Right cardiac atrium (tissue), 5 donors: ENCODE measurements at places on chromosomes 2 and 18. TPM values are rescaled to one million over a fixed set of nuclear protein-coding genes. Genes with fewer than 3 reads are reported as not detected.

DNA sequence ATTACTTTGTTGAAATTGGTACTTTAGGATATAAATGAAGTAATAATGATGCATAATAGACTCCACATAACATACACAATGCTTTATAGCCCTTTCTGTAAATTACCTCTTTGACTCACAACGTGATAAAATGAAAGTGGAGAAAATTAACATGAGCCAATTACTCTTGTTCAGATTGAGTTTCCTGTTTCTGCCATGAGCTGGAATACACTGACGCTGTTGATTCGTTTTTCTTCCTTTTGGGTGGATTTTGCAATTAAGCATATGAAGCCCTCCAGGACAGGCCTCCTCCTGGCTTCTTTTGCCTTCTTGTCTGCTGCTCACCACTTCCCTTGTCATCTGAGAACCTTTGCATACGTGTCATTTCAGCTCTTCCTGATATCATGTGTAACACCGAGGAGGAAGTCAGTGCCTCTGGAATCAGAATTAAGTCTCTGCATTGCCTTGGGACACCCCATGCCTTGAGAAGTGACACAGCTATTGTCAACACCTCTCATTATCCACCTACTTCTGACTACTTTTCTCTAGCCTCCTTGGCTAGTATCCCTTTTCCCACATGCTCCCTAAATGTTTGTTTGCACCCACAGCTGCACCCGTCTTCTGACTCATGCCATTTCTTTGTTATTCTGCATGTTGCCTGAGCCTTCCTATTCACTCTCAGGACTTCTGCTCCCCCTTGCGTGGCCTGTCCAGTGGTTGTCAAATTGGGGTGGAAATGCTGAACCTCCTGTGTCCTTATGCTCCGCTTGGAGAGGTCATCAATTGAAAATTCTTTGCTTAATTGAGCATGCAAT is 134.1 kb downstream of the FMNL2 start:
- no peak for DNase-seq

DNA sequence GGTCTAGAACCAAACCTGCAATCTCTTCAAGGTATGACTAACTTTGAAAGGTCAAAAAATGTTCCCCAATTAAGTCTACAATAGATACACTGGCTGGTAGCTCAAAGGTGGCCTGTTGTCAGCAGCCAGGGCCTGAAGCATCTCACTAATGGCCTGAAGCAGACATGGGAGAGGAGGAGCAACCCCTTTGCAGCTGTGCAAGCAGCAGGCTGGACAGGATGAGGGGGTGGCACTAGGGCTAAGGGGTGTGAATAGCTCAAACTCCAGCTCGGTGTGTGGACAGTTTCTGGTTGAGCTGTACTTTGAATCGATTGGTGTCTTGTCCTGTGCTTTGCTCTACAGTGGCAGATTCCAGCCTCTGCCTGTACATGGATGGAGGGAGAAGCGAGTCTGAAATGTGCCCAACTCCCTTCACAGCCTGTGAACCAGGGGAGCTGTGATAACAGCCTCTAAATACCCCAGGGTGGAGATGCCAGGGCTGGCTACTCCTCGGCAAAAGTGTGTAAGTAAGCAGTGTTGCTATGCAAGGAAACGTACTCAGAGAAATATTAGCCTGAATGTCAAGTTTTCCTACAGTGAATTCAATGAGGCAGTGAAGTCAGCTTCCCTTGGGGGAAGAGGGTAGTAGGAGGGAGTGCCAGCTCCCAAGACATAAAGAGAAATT is 34.7 kb upstream of the DTNB start:
- DNase-seq = no peak

GRCh38 chr2:152791979-152792378 is 73.6 kb downstream of the ARL6IP6 start:
- no peak for DNase-seq

- no peak for DNase-seq
These were observed 60.7 kb downstream of the SPTBN1 start for GRCh38 chr2:54516842-54517241.

- no peak for DNase-seq
These were observed 276.0 kb downstream of the NCKAP5 start for GRCh38 chr2:133292259-133292658.

DNA sequence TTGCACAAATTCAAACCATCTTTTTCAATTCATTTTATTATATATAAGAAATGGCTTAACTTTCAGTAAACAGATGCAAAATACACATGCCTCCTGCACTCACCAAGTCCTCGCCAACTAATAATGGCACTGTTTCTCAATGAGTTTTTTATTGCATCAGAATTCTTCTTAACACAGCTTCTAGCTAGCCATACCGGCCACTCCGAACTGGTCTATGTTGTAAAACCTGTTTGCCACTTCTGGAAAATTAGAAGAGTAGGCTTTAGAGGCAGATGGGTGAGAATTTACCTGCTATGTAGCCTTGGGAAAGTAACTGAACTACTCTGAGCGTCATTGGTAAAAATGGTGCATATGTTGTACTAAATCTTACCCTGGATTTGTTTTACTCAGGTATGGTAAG is 100.6 kb upstream of the LHCGR start:
- DNase-seq = no peak

DNA sequence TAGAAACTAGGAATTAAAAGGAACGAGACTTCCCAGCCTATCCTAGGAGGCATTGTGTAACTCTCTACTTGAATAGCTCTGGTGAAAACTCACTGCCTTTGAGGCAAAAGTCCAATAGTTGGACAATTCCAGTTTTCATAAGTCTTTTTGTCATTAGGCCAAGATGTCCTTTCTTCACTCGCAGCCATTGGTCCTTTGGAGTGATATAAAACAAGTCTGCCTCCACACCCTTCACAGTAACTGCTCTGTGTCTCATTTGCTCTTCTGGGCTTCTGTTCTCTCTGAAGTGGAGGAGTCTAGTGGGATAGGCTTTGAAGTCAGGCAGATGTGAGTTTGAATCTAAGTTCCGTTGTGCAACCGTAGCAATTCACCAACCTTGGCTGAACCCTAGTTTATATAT is 28.2 kb downstream of the ANTXR1 start:
- no peak for DNase-seq

- DNase-seq = no peak
These were observed 40.4 kb upstream of the NFU1 start for GRCh38 chr2:69477627-69478026.

DNA sequence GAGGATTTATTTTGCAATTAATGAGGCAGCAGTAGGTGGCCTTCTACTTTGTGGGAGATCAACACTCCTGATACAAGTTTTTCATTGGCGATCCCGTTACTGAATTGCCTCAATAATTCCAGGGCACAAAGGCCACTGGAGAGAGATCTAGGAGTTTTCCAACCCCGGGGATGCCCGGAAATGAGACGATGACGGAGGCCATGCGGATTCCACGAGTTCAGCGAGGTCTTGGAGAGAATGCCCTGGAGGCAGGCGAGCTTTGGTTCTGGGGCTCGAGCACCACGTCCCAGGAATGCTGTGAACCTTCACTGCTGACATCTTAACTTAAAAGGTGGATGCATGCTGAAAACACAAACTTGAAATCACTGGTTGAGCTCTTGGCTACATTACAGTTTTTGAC is 74.2 kb downstream of the LDLRAD4 start:
- DNase-seq = no peak

GRCh38 chr2:110863726-110864125 is 131.4 kb downstream of the ACOXL start:
- DNase-seq = no peak

GRCh38 chr2:228245601-228246000 is 64.1 kb upstream of the SPHKAP start:
- no peak for DNase-seq

DNA sequence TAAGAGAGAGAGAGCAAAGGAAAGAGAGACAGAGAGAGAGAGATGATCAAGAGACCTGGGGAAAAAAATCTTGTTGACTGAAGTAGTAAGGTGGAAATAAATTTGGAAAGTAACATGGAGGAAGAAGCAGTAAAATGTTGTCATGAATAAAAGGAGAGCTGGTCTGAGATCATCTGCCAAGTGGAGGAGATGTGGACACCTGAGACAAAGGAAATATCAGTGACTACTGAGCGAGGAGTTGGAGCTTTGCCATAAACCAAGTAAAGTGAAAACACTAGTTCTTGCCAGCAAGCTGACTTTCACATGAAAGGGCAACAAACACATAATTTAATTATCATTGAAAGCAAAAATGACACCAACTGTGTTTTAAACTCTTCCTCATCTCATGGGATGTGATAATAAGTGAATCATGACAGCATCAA is 49.0 kb upstream of the DSG1 start:
- no peak for DNase-seq

- no peak for DNase-seq
These were observed 903 bp upstream of the EVX2 start for GRCh38 chr2:176084611-176085119.

DNA sequence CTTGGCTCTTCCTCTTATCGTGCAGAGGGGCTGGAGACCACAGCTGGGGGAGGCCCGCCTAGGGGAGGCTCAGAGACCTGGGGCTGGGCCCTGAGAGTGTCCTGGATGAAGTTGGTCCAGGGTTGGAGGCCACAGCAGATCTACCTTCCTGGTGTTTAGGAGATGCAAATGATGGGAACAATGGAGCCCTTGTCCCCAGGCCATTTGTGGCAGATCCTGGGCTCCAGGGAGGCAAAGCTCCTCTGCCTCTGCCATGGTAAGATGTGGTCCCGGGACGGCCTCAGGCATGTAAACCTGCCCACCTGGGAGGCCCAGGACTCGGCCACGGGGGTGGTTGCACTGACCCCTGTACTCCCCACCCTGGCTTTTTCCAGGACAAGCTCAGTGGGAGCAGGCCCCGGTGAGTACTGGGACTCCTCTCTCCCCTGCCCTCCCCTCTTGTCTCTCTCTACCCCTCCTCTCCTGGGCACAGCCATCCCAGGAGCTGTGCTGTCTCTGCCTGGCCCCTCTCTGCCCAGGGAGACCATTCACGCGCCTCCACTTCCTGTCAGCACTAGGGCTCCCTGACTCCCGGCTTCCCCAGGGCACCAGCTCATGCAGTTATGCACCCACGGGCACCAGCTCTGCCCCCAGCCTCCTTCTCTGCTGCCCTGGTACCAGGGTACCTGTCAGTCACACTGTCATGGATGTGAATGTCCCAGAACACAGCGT is 10.9 kb downstream of the SH2D6 start:
- DNase-seq = no peak

- no peak for DNase-seq
These were observed 736.2 kb upstream of the GCFC2 start for GRCh38 chr2:76446872-76447271.

- DNase-seq = peak; percentile 73
These were observed 809 bp downstream of the DBI start for GRCh38 chr2:119367472-119368099.

DNA sequence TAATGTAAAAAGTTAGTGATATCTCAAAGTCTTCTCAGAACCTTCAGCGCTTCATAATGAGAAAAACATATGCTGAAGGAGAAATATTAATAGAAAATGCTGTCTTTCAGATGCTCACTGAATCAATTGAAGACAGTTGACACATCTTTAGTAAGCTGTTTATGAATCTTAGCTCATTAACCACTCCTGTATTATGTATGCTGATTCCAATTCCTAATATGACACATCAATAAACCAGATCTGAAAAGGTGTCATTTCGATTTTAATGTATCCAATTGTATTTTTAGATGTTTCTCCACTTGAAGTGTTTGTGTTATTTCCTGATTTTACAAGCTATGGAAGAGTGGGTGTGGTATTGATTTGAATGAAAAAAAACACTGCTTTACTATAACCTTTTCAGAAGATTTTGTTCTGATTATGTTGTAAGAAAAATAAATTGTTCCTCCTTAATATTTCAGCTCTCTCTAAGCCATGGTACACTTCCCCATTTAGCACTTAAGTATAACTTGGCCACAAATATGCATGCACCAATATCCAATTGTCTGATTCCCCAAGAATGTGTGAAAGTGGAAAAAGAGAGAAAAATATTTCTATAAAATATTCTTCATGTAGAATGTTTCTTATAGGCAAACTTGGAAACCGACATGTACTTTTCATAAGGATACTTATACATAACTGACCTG is 569.8 kb downstream of the ARHGAP15 start:
- no peak for DNase-seq

DNA sequence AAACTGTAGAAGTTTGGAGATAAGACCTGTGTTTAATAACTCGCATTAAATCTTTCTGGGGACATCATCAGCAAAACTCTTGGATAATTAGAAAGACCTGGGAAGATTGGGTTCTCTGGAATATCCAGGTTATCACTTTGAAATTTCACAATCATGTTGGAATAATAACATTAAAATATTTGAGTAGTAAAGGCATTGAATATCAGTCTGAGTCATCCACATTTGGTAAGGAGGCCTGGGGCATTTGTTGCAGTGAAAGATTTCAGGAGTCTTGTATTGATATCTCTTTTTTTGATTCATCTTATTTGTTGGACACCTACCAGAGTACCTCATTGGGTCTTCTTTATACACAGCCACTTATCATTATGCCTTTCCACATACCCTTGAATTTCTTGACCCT is 95.9 kb downstream of the EPB41L5 start:
- no peak for DNase-seq

DNA sequence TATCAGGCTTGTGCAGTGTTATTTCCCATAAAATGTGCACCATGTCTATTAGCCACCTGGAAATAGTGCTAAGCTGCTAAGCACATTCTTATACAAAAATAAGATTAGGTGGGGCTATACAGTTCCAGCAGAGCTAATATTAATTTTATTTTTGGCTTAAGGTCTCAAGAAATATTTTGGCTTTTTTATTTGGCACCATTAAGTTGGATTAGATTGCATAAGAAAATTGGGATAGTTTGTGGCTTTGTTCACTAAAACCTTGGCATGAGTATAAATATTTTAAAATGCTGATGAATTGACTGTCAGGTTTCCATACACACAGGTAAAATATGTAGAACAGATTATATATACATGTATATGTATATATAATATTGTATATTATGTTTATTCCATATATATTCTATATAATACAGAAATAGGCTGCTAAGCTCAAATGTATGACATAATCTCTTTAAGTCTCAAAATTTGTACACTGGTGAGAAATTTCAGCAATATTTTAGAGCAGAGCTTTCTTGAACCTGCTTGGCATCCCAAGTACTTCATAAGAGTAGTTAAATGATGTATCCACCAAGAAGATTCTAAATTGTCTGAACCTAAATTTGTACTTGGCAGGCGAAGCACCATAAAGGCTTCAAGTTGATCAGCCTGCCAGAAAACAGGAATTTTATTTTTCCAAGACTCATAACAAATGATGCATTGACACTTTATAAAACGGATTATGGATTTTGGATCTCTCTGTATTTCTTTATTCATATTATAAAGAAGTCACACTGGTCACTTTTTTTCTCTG is 32.6 kb downstream of the CCDC102B start:
- DNase-seq = no peak

Gene UPP2
- total RNA-seq = not detected

Gene GALNT13
- total RNA-seq = 4.1 TPM

Gene C2orf15
- not detected for total RNA-seq

Gene INO80B
- 22.9 TPM for total RNA-seq

Gene CNDP1
- total RNA-seq = not detected

Gene GALNT5
- 1.6 TPM for total RNA-seq

Gene GAL3ST2
- total RNA-seq = 0.29 TPM
